ENCODE measurements at places on chromosomes 6 and 20. TPM values are rescaled to one million over a fixed set of nuclear protein-coding genes. Genes with fewer than 3 reads are reported as not detected.

DNA sequence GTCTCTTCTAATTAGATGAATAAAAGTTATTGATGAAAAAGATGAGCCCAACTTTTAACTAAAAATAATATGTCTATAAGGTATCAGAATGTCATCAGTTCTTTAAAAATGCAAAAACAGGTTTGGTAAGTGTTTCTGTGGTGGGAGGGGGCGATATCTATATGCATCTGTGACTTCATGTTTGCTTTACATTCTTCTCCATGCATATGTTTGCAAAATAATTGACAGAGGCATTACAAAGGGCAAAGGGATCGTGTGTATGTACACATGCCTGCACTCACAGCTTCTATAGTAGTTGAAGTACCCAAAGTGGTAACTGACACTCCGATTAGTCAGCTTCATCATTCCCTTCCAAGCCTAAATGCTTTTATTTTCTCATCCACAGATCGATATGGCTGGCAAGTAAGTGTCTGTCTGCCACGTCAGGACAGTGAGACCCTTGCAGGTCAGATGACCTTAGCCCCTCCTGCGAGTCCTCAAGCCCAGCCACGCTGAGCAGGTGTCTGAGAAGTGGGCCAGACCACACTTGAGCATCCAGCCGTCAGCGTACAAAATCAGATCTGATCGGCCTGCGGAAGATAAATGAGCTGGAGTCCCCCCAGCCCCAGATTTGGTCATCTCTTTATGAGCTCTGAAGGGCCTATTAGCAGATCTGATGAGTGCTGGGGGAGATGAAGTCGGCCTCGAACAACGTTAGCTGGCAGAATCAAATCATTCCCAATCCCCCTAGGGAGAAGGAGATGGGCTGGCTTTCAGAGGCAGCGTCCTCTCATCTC is 369.1 kb downstream of the MAFB start:
- H3K4me1 ChIP-seq = no peaks in the 10 kb centered on the region
- H3K27ac ChIP-seq = no peak overlapping the region
- H3K27me3 ChIP-seq = no peaks in the 10 kb centered on the region
- H3K36me3 ChIP-seq = no peaks in the 10 kb centered on the region
- H3K4me3 ChIP-seq = no peak overlapping the region

DNA sequence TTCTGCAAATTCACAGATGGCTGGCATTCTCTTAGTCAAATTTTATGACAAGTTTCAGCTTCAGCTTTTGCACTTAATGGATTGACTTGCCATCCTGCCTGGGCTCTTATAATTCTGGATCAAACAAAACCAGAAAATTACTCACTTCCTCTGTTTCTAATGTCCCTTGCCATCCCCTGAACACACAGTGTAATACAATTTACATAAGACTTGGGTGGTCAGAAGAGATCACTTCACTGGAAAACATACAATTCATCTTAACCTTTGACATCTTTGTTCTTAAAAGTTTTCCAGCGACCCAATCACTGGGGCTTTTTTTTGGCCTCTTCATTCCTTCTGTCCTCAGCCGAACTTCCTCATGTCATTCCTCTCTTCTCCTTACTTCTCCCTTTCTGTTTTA is 199.0 kb downstream of the ARHGAP18 start:
- no peak overlapping the region for H3K4me3 ChIP-seq
- H3K36me3 ChIP-seq = no peaks in the 10 kb centered on the region
- H3K27ac ChIP-seq = no peak overlapping the region
- H3K4me1 ChIP-seq = no peaks in the 10 kb centered on the region
- no peak for DNase-seq
- no peaks in the 10 kb centered on the region for H3K27me3 ChIP-seq

GRCh38 chr6:132247381-132248159 is 153.7 kb downstream of the MOXD1 start:
- no peak for DNase-seq
- H3K27me3 ChIP-seq = no peaks in the 10 kb centered on the region
- peaks cover 3% of the 10 kb centered on the region for H3K4me1 ChIP-seq
- H3K27ac ChIP-seq = no peak overlapping the region
- H3K36me3 ChIP-seq = no peaks in the 10 kb centered on the region

GRCh38 chr20:40218316-40218969 is 470.6 kb downstream of the MAFB start:
- H3K27me3 ChIP-seq = no peaks in the 10 kb centered on the region
- no peak overlapping the region for H3K27ac ChIP-seq
- no peaks in the 10 kb centered on the region for H3K4me1 ChIP-seq
- H3K4me3 ChIP-seq = no peak overlapping the region
- no peak for DNase-seq
- H3K36me3 ChIP-seq = no peaks in the 10 kb centered on the region

- DNase-seq = no peak
- no peaks in the 10 kb centered on the region for H3K4me1 ChIP-seq
- no peak overlapping the region for H3K27ac ChIP-seq
- no peaks in the 10 kb centered on the region for H3K27me3 ChIP-seq
- no peak overlapping the region for H3K4me3 ChIP-seq
These were observed 39.8 kb downstream of the SNX5 start for GRCh38 chr20:17928633-17929311.

DNA sequence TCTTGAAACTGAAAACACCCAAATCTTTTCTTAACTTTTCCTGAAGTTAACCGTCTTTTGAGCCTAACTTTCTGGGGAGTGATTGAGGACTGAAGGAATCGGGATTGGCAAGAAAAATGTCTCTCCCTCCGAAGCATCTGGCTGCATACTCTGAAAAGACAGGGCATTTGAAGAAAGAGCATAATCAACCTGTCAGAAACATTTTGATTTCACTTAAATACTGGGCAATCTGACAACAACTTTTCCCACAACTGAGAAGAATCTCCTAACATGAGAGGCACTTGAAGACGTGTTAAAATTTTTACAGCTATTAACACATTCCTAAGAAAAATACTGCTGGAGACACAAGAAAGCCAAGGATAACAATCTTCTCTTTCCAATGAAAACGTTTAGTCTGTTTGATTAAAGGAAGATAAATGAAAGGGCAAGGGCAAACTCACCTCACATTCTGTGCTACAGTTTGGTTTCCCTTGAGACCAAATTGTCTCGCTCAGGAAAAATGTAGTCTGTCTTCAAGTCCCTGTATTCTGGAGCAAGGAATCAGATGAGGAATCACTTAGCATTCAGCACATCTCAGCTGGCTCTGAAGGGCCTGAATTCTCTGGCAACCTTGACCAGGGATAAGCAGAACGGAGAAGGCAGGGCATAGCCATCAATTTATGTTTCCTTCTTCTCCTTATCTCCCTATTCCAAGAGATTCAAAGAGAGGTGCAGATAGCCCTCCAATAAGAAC is 76.1 kb downstream of the TBX18 start:
- DNase-seq = no peak
- H3K27ac ChIP-seq = no peak overlapping the region
- H3K36me3 ChIP-seq = no peaks in the 10 kb centered on the region
- no peaks in the 10 kb centered on the region for H3K4me1 ChIP-seq
- no peak overlapping the region for H3K4me3 ChIP-seq
- no peaks in the 10 kb centered on the region for H3K27me3 ChIP-seq

DNA sequence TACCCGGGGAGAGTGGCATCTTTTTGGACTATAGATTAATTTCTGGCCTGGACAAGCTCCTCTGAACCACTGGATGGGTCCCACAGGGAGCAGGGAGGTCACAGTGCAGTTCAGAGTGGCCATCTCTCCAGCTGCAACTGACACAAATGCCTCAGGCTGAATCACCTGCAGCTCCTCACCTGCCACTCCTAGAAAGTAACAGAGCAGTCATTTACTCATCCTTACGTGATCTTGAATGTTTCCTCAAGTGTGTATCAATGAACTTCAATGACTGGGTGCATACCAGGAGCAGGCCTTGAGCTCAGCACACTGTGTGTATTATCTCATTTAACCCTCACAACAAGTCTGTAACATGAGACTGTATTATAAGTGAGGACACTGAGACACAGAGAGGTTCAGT is 40.0 kb upstream of the SIRPG start:
- no peaks in the 10 kb centered on the region for H3K27me3 ChIP-seq
- DNase-seq = no peak
- no peaks in the 10 kb centered on the region for H3K36me3 ChIP-seq
- no peak overlapping the region for H3K27ac ChIP-seq
- no peak overlapping the region for H3K4me3 ChIP-seq

DNA sequence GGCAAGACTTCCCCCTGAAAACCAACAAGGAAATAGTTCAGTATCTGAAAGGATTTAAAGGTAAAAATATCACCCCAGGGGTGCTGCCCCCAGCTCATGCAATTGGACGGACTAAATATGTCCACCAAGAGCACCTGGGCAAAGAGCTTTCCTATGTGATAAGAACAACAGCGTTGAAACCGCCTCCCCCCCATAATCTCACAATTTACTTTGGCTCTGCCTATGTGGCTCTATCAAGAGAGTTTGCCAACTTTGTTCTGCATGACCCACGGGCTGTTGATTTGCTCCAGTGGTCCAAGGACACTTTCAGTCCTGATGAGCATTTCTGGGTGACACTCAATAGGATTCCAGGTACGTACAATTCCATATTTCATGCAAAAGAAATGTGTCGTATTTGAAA is 35.8 kb downstream of the GCNT2 start:
- no peaks in the 10 kb centered on the region for H3K36me3 ChIP-seq
- DNase-seq = no peak
- H3K27me3 ChIP-seq = no peaks in the 10 kb centered on the region

DNA sequence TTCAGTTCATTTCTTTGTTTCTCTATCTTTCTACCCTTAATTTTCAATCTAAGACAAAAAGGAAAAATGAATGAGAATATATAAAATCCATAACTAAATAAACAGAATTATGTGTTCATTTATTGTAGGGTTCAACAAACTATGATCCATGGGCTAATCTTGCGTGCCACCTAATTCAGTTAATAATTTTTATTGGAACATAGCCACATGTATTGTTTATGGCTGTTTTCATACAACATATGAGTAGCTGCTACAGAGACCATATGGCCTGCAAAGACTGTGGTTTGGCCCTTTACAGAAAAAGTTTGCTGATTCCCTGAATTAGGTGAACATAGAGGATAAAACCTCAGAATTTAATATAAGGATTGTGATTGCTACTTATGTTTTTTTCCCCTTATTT is 21.8 kb downstream of the SENP6 start:
- H3K4me3 ChIP-seq = no peak overlapping the region
- no peaks in the 10 kb centered on the region for H3K27me3 ChIP-seq
- no peak for DNase-seq

DNA sequence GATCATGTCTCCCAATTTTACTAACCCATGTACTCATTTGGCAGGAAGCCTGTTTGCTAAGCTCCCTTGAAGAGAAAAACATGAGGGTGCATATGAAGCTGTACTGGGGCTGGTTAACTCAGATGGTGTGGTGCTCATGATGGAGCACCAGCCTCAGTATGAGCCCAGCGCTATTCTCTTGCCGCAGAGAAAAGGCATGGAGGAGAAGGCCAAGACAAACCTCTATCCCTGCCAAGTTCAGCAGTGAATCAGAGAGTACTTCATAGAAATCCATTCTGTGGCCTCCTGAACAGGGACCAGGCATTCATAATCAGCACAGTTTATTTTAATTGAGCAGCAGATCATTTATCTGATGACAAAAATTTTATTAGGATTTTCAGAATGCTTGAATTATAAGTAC is 398.1 kb downstream of the LMBRD1 start:
- H3K27ac ChIP-seq = no peak overlapping the region
- no peaks in the 10 kb centered on the region for H3K27me3 ChIP-seq
- H3K4me3 ChIP-seq = no peak overlapping the region
- no peaks in the 10 kb centered on the region for H3K36me3 ChIP-seq
- no peak for DNase-seq

GRCh38 chr6:109491207-109491938 is 8.4 kb upstream of the ZBTB24 start:
- H3K36me3 ChIP-seq = no peaks in the 10 kb centered on the region
- H3K27ac ChIP-seq = no peak overlapping the region
- H3K4me3 ChIP-seq = no peak overlapping the region

GRCh38 chr6:144474904-144475303 is 189.8 kb downstream of the UTRN start:
- no peaks in the 10 kb centered on the region for H3K36me3 ChIP-seq
- no peak overlapping the region for H3K4me3 ChIP-seq
- no peak overlapping the region for H3K27ac ChIP-seq
- H3K4me1 ChIP-seq = peaks cover 3% of the 10 kb centered on the region
- H3K27me3 ChIP-seq = no peaks in the 10 kb centered on the region
- DNase-seq = no peak

DNA sequence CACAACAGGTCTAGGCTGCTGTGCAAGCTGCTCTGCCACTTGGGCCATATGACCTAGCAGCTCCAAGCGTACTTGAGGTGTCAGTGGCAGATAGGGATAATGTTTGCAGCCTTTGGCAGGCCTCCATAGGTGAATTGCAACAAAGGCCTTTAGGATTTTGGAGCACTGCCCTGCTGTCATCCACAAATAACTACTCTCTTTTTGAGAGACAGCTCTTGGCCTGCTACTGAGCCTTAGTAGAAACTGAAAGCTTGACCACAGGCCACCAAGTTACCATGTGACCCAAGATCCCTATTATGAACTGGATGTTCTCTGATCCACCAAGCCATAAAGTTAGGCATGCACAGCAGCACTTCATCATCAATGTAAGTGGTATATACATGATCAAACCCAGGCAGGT is 29.9 kb downstream of the FBXO30 start:
- H3K4me3 ChIP-seq = no peak overlapping the region
- no peaks in the 10 kb centered on the region for H3K36me3 ChIP-seq
- H3K27me3 ChIP-seq = no peaks in the 10 kb centered on the region
- no peaks in the 10 kb centered on the region for H3K4me1 ChIP-seq

DNA sequence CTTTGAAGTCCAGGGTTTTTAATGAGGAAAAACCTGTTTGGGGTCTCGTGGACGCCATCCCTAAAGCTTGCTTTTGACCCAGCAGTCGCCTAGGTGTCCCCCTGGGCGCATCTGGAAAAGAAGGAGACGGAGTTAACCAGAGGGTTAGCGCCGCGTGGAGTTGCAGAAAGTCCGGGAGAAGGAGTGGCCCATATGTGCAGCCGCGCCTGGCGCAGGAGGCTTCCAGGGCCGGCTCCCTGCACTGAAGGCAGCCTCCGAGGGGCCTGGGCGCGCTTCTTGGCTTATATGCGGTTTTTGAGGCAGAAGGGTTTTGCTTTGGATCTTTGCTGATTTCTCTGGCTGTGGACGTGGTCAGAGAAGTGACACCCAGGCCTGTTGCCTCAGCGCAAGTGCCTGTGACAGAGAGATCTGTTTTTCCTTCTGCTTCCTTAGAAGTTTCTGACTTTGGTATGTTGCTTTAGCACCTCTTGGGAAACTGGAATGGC is 987 bp downstream of the TMEM181 start:
- H3K4me1 ChIP-seq = peaks cover 6% of the 10 kb centered on the region
- DNase-seq = no peak
- H3K4me3 ChIP-seq = peak overlapping the region; percentile 72
- H3K36me3 ChIP-seq = no peaks in the 10 kb centered on the region
- H3K27ac ChIP-seq = no peak overlapping the region
- H3K27me3 ChIP-seq = no peaks in the 10 kb centered on the region

GRCh38 chr6:56821005-56821432 is 133.9 kb upstream of the BEND6 start:
- DNase-seq = no peak
- no peaks in the 10 kb centered on the region for H3K36me3 ChIP-seq
- H3K4me3 ChIP-seq = no peak overlapping the region

Gene HLA-E
- 294 TPM for total RNA-seq

Gene TGM3
- total RNA-seq = not detected

Gene SIRPD
- not detected for total RNA-seq

Gene TAGAP
- total RNA-seq = 0.58 TPM

Gene BPIFA1
- total RNA-seq = not detected

Gene THEMIS
- total RNA-seq = not detected

Gene UNC5CL
- 1.3 TPM for total RNA-seq

Gene PRSS35
- total RNA-seq = 7.6 TPM

Gene SMOC2
- total RNA-seq = 84.4 TPM
